ENCODE measurements at places on chromosomes 11 and 22.

- DNase-seq, result no peak
Measured at GRCh38 chr22:28589102-28589750, 90.4 kb downstream of the TTC28 start.

DNA sequence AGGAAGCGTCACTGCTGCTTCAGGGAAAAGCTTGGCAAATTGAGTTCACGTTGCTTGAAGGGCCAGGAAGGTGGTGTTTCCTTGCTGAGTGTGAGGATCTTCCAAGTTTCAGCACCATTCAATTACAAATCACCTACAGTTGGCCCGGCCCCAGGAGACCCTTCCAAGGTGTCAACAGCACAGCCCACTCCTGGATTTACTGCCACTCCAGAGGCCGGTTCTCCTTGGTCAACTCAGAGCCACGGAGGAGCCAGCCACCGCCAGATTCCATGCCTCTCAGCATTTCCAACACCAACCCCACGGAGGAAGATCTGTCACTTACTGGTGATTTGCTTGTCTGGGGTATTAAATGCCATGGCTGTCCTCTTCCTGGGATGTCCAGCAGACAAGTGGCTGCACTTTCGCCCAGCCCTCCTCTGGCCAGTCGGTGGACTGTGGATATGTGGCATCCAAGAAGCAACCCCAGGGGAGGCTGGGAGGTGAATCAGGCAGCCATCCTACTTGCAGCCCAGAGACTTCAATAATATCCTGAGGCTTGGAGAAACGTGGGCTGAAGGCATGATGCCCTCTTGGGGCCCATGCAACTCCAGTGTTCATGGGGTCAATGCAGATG lies 74.1 kb upstream of the SHANK2 start:
- no peak for DNase-seq

GRCh38 chr11:120441592-120441991 lies 70.0 kb upstream of the GRIK4 start:
- no peak for DNase-seq

GRCh38 chr11:64529559-64530520 lies 61.2 kb upstream of the SLC22A12 start:
- no peak for DNase-seq

GRCh38 chr11:46675949-46676348 lies 24.5 kb downstream of the ARHGAP1 start:
- DNase-seq, result no peak

DNA sequence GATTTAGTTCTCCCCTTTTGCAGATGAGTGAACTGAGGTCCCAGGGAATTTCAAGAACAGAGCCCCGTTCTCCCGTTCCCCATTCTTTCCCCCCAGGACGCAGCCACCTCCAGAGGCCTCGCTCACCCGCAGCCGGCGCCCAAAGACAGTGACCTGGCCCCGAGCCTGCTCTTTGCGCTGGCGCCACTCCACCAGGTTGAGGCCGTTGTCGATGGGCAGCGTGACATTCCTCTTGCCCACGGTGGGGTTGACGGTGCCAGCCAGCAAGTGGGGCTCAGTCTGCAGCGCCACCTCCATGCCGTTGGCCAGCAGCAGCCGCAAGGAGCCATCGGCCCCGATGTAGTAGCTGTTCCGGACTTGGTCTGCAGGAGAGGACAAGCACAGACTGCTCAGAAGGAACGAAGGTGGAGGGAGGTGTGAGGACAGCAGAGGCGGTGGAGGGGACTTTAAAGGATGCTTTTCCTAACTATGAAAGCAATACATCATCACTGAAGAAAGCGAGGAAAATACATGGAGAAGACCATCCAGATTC lies 101.4 kb upstream of the NARS2 start:
- DNase-seq, result no peak

- DNase-seq, result no peak
Measured at GRCh38 chr11:38130514-38130913, 1532.5 kb upstream of the RAG2 start.

- no peak for DNase-seq
Measured at GRCh38 chr11:83042964-83043711, 28.6 kb downstream of the RAB30 start.

GRCh38 chr11:122168218-122168617 lies 52.2 kb upstream of the BLID start:
- DNase-seq, result no peak

DNA sequence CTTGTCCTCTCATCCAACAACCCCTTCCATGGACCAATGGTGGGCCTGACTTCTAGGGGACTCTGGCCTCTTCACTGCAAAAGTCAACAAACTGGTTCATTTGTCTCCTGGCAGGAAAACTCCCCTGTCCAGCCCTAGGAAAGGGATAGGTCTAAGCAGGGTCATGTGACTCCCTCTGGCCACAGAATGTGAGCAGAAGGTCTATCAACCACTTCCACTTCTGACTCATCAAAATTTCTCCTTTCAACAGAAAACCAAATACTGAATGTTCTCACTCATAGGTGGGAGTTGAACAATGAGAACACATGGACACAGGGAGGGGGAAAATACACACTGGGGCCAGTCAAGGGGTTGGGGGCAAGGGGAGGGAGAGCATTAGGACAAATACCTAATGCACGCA lies 1.3 kb upstream of the ISX start:
- no peak for DNase-seq

GRCh38 chr11:65776196-65776595 lies 4.6 kb downstream of the AP5B1 start:
- DNase-seq, result no peak

DNA sequence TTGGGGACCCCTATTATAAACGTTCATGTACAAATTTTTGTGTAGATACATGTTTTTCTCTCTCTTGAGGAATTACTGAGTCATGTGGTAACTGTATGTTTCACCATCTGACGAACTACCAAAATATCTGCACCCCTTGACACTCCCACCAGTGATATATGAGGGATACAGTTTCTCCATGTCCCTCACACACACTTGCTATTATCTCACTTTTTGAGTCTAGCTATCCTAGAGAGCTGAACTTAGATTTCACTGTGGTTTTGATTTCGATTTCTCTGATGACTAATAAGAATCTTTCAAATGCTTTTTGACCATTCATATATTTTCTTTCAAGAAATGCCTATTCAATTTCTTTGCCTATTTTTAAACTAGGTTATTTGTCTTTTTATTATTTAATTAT lies 200.2 kb downstream of the PGR start:
- no peak for DNase-seq

- DNase-seq, result no peak
Measured at GRCh38 chr11:68362801-68363379, 50.5 kb downstream of the LRP5 start.

DNA sequence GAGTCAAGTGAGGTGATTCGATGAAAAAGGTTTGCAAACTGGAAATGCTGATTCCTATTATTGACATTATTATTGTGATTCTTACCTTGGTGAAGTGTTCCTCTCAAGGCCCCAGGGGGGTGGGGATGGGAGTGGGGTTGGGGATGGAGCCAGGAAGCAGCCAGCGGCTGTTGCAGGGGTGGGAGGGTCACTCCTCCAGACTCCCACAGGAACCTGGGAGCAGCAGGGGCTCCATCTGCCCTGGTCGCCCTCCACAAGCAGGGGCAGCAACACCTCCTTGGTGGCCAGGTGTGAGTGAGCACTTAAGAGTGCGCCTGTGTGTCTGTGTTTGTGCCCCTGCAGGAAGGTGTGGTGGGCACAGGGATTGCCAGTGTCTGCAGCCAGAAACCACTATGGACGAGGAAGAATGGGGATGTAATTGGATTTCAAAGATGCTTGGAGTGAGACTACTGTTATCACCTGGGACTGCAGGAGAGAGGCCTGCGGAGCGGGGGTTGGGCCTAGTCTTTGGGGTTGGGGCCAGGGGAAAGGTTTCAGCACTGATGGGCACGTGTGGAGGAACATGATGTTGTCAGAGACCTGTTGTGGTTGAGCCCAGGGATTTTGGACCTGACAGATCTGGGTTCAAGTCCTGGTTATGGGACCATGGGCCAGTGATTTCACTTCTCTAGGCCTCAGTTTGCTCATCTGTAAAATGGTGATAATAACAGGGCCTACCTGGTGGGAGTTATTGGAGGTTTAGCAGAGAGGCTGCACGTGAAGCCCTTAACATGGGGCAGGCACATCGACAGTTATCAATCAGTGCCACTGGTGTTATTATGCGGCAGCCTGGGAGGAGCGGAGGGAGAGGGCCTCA lies 3.6 kb upstream of the TP53I11 start:
- DNase-seq, result no peak

Data from HEK293T (cell line).